ENCODE measurements at places on chromosomes 16 and 17.

- no peak for DNase-seq
These were observed 39.7 kb downstream of the SRCIN1 start for GRCh38 chr17:38565853-38566665.

DNA sequence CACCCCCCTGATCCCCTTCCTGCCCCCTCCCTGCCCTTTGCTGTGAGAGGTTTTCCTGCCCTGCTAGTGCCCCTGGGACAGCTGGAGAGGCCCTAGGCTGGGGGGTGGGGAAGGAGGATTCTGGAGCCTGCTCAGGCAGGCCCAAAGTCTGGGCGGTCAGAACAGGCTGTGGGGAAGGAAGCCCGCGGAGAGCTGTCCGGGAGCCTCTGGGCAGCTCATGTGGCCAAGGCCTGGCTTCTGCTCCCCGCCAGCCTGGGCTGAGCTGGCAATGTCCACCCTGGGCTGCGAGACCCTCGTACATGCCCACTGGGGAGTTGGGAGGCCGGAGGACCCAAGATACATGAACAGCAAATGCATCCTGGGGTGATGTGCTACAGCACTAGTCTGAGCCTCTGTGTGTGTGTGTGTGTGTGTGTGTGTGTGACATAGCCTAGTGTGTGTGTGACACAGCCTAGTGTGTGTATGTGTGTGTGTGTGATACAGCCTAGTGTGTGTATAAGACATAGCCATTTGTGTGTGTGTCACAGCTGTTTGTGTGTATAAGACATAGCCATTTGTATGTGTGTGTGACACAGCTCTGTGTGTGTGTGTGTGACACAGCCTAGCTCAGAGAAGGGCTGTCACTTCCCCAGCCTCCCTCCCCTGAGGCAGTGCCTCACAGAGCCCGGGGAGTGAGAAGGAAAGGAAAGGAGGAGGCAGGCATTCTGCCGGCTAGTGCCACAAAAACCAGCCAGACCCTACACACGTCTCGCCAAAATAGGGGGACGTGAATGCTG, 201.4 kb upstream of the CIBAR2 start:
- DNase-seq = no peak

- DNase-seq = no peak
These were observed 59.2 kb upstream of the ZNF750 start for GRCh38 chr17:82898976-82899514.

DNA sequence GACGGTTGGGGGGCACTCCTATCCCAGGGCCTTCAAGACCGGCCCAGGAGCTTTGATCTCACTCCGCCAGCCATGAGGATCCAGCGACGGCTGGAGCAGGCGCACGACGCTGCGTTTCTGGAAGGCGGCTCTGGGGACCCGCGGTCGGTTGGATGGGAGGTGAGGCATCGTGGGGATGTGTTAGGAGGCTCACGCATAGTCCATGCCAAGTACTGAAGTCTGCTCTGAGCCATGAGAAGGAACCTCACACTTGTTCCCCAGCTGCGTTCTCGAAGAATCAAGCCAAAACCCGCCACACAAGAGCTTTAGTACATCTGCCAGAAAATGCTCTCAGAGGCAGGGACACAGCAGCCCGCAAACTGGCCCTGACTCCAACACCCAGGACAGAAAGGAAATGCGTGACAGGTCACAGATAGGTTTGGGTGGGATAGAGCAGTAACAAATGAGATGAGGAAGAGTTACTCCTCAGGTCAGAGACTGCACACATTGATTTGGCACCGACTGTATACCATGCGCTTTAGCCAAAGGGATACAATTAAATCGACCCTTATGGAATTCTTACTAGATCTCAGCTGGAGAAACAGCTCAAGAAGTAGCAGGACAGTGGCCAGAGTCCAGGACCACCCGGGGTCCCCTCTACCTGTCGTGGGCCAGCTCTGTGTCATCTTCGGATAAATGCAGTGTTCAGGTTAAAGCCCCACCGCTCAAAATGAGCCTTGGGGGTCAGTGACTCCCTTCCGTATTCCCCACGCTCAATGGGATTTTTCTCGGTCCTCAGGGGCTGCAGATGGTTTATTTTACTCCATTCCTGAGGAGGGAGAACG, 6.7 kb upstream of the GSG1L start:
- DNase-seq = no peak

GRCh38 chr16:79599256-79599836, 1.2 kb downstream of the MAF start:
- DNase-seq = no peak

DNA sequence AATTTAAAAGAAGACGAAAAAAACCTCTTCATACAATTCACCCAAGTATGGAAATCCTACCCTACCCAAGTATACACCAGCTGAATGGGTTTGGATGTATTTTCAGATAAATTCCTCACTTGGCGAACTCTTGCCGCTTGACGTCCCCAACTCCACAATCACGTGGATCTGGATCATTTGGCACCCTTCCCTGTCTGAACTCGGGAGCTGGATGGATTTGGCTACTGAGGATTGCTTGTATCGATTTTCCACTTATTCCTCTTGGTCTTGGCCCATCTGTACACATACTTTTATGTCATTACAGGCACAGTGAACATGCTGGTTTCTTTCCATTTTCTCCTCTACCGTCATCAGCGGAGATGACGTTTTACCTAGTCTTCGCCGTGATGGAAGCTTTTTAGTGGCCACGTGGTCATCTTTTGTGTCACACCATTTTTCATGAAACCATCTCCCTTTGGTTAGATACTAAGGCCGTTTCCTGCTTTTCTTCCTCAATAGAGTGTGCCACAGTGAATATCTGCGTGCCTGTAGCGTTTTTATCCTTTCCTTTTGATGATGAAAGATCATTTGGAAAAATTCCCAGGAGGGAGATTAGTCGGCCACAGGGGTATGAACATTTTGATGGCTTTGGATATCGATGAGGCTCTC, 47.1 kb downstream of the CMIP start:
- DNase-seq = peak; percentile 11

DNA sequence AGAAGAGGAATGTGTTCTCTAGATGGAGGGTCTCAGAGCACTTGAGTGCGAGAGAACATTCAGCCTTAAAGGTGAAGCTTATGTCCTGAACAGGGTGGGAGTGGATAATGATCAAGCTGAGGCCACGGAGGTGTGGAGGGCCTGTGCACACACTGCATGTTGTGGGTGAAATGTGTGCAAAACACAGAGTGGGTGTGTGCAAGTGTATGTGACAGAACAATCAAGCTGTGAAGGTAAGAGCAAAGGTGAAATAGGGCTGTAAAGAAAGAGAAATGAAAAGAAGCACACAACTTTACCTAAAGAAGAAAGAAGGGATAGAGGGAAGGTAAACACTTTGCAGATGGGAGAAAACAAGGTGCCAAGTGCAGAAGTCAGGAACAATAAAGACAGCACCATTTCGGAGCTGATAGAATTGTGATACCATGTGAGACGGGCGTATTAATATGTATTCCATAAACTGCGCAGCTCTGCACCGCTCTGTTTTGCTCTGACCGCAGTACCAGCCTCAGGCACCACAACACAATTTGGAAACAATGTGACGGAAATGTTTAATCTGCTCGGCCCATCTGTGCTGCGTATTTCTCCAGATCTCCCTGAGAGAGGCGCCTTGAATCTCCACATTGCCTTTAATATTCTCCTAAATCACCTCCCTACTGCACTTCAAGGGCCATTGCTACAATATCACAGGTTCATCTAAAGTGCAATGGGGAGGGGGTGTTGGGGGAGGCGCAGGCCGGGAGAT, 40.6 kb downstream of the SNX11 start:
- DNase-seq = no peak

DNA sequence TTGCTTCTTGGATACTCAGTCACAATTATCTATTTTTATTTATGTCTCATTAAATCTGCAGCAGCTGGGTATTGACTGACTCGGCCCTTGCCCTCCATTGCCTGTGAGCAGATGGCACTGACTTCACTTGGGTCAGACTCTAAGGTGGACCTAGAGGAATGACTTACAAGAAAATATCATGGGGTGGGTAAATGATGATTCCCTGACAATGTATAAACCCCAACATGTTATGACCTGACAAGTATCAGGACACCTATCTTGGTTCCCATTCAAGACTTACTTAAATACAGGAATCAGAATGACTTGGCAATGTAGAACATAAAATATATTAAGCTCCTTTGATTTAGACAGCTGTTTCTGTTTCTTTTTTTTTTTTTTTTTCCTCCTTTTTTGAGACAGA, 953.5 kb downstream of the CDH11 start:
- no peak for DNase-seq

GRCh38 chr17:75447951-75448856, 8.2 kb upstream of the TMEM94 start:
- no peak for DNase-seq

- DNase-seq = no peak
These were observed 176.8 kb downstream of the TANC2 start for GRCh38 chr17:63142836-63143235.

DNA sequence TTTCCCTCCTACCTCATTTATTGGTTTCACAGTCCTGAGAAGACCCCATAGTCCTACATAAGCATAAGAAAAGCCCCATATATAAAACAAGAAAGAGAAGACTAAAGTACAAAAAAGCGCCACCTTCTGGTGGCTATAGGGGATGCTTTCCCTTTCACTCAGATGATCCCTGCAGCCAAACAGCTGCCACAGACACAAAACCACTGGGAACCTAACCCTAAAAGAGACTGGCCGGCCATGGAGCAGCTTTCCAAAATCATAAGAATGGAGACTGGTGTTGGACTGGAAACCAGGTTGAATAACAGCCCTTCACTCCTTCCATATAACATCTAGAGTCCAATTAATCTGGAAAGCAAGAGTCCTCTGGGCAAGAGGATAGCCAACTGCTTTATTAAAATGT, 11.4 kb downstream of the DYNC1LI2 start:
- DNase-seq = no peak

GRCh38 chr17:142102-142661, 4.8 kb downstream of the SCGB1C2 start:
- DNase-seq = no peak

DNA sequence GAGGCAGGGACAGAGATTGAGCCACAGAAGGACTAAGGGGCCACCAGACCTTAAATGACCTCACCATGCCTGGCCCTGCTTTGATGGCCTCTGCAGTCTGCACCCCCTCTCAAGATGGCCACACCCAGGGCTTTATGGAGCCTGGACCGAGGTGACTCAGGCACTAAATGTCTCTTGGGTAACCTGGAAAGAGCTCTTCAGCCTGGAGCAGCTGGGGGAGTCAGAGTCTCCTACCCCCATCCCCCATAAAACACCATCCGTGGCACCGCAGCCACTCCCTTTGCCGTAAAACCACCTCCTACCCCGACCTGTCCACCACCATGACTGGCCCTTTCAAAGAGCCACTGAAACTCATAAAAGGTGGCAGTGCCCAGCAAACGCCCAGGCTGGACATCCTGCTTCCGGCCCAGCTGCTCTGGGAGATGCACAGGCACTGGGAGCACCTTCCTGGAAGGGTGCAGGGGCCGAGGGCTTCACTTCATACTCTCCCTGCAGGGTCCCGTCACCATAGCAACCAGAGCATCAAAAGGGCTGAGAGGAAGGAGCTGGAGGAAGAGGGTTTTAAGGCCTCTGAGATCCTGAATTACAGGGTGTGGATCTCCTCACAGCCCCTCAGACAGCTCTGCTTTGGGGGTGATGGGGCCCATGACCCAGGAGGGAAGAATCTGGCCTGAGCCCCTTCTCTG, 22.3 kb downstream of the FOXN1 start:
- no peak for DNase-seq

- no peak for DNase-seq
These were observed 20.5 kb downstream of the PLCD3 start for GRCh38 chr17:45111850-45112249.

GRCh38 chr17:62780951-62781350, 27.2 kb downstream of the MARCHF10 start:
- DNase-seq = no peak

DNA sequence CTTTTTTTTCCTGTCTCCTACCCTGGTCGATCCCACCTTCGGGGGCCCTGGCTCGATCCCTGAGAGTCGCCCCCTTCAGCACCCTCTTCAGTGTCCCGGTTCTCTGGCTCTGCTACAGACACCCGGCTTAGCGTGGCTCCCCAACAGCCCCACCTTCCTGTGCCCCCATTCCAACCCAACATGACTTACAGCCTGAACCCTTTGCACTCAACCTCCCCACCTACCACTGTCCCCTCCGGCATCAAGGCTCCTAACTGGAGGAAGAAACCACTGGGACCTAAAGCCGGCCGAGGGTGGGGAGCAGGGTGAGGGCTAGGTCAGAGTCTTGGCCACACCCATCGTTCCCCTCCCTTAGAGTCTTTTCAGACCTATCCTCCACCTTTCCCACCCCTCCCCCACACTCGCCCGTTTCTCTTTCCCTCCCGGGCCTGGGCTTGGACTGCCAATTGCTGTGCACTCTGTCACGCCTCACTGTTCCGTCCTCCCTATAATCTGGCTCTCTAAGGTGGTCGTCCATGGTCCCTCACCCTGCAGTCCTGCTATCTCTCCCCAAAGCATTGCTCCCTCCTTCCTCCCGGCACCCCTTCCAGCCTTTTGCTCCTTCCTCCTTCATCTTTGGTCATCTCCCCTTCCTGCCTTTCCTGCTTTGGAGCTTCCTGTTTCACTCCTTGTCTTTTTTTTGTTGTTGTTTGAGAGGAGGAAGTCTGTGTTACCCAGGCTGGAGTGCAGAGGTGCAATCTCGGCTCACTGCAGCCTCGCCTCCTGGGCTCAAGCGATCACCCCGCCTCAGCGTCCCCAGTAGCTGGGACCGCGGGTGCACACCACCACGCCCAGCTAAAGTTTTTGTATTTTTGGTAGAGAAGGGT, 890 bp upstream of the CLDN7 start:
- DNase-seq = no peak

All from NCI-H2029 treated with DMSO at 0.1 percent for 48 hours (cell line).